ENCODE measurements at places on chromosomes 4 and X.

DNA sequence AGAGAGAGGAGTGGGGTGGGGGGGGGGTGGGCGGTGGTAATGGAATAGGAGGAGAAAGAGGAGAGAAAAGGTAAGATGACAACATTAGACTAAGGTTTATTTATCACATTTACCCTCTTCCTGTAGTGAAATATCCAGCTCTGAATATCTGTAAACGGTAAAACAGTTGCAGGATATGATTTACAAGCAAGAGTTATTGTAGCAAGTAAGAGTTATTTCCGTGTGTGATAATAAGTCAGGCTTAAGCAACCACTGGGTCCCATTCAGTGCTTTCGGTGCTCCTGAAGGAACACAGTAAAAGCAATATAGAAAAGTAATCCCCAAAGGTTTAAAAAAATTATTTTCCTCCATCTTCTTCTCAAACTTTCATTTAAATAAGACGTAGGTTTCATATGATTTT, 103.6 kb downstream of the MANBA start:
- DNase-seq: no peak

DNA sequence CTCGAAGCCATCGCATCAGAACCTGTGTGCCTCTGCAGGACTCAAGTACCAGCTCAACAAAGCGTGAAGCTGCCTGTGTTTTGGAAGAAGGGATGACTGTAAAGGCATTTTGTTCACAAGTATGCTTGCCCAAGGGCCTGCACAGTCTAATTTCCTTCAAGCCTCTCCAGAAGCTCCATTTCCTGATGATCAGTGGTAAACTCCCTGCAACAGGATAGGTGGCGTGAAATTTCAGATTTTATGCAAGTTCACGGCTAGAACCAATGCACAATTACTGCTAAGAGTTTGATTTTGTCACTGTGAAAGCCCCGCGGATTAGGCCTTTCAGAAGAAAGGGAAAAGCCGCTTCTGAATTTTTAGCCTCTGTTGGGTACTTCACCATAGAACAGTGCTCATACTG, 89.2 kb upstream of the TAPT1 start:
- no peak for DNase-seq

GRCh38 chr4:183185559-183185958, 86.5 kb downstream of the WWC2 start:
- DNase-seq: no peak

DNA sequence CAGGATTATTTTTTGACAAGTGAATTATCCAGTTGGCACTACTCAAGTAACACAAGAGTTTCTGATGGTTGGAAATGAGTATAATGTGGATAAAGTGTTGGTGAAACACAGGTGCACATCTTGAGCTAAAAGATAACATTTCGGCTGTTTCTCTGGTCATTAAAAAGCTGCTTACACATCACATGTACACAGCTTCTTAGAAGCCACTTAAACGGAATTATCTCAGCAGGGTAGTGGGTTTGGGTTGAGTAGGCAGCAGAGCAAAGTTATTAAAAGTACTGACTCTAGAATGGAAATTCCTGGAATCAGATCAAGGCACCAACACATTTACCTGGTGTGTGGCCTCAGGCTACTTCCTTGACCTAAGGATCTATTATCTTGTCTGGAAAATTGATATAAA, 55.4 kb upstream of the RASSF6 start:
- no peak for DNase-seq

GRCh38 chrX:152428120-152428519, 23.0 kb downstream of the GABRA3 start:
- no peak for DNase-seq

GRCh38 chr4:187711586-187711985, 284.0 kb upstream of the ZFP42 start:
- no peak for DNase-seq

GRCh38 chr4:16472537-16472936, 246.3 kb upstream of the TAPT1 start:
- no peak for DNase-seq

- DNase-seq: no peak
Measured at GRCh38 chr4:108366716-108367115, 198.0 kb upstream of the LEF1 start.

GRCh38 chr4:85402371-85402770, 72.6 kb upstream of the ARHGAP24 start:
- no peak for DNase-seq

GRCh38 chrX:13646154-13646549, 6.8 kb upstream of the TCEANC start:
- DNase-seq: peak; percentile 38

DNA sequence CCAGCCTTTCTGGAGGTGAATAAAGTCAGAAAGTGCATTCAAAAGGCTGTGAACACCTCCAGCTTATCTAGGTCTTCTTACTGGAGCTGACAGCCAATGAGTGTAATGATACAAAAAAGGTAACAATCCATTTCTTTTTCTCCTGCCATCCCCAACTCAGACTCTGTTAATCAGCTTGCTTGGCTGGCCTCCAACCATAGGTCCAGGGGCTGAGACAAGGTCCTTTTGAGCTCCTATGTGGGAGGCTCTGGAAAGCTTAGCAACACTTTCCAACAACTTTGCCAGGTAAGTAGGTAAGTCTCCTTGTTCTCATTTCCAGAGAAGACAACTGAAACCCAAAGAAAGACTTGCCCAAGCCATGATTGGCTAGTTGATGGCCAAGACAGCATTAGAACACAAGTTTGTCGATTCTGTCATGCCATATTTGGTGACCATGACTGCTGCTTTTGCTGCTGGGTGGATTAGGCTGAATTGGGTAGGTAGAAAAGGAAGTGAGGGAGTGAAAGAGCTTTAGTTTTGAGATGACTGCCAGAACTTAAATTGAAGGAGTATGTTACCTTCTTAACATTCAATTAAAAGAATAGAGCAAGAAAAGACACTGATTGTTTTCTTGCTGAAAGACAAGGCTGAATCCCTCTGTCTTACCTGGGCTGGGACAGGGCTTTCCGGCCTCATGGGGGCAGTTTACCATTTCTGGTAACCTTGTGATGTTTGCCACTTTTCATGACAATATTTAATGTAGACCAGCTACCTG, 22.8 kb downstream of the VSIG4 start:
- no peak for DNase-seq

DNA sequence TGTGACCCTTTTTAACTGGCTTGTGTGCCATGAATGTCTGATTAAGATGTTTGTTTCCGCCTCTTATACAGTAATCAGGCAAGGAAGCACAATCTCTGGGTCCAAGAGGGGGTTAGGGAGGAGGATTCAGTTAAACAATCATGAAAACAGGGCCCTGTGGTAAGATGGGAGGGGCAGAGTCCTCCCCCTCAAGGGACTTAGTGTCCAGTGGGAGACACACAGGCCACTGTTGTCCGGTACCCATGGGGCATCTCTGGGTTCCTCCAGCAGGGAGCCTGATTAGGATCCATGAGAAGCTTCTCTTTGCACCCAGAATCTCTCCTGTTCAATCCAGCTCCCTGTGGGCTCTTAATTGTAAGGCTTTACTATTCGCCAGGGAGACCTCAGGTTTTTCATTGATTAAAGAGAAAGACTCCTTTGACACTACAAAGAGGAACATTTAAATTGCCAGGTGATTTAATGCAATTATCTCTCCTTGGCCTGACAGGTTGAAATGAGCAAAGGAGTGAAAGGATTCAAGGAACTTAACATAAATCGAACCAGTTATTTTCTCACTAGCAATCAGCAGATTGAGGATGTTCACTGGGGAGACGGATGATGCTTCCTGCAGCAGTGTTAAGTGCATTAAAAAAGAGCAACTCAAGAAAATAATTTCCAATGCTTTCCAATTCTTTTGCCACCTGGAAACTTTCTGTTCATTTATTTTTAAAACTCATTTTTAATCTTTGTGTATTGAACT, 225.4 kb downstream of the PTTG2 start:
- no peak for DNase-seq

DNA sequence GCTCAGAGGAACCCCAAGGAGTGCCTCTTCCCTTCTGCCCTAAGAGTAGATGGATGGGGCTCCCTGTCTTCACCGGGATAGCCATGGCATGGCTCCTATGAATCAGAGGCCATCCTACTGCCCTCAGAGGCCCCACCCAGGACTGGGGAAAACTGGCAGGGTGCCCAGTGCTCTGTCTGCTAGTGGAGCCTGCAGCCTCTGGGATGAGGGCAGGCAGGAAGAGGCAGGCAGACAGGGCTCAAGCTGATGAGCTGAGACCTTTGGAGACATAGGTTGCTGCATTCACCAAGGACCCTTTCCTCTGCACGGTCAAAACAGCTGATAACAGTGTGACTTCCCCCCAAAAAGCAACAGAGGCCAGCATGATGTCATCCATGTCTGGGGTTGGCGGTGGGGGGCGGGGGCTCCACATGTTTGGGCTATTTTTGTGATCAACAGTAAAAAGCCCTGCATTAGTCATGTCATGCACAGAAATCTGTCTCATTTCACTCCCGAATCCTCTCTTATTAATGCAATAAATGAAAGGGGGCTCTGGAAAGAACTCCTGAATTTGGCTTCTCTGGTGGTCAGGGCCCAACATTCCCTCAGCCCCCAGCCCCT, 207.6 kb upstream of the MAMLD1 start:
- DNase-seq: no peak

- DNase-seq: no peak
Measured at GRCh38 chrX:65502618-65503017, 32.0 kb downstream of the LAS1L start.

- no peak for DNase-seq
Measured at GRCh38 chrX:153351981-153352380, 18.0 kb downstream of the ZNF275 start.

DNA sequence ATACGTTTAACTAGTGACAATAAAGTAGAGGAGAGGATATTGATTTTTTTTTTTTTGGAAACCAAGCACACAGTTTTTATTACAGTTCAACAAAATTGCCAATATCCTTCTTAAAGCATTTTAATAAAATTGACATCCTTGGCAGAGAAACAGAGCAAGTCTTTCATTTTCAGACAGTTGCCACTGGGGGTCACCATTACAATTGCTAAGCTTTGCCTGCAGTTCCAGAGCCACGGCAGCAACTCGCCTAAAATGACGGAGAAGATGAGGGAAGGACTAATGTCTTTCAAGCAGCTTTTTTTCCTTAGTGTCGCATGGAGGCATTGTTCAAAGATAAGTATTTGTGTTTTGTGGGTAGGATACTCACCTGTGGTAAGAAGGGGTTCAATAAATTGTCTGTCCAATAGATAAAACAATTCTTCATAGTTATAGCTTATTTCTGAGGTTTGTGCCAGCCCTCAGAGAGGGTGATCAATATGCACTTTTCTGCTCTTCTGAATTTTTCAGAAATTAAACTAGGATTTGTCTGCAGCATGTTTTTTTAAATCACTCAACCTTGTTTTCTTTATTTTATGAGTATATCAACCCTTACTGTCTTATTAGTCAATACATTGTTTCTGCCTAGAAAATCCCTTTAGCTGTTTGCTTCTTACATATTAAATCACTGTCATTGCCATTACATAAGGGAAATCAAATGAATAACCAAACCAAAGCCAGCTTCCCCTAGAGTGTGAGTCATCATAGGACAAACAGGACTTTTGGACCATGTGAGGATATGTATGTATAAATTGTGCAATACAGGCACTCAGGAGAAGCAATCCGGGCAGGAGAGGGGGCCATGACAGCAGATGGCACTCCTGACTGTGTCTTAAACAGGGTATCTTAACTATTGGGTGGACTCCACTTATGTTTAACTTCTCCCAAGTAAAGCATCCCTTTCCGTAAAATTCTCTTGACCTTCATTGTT, 508.1 kb upstream of the ARX start:
- no peak for DNase-seq

DNA sequence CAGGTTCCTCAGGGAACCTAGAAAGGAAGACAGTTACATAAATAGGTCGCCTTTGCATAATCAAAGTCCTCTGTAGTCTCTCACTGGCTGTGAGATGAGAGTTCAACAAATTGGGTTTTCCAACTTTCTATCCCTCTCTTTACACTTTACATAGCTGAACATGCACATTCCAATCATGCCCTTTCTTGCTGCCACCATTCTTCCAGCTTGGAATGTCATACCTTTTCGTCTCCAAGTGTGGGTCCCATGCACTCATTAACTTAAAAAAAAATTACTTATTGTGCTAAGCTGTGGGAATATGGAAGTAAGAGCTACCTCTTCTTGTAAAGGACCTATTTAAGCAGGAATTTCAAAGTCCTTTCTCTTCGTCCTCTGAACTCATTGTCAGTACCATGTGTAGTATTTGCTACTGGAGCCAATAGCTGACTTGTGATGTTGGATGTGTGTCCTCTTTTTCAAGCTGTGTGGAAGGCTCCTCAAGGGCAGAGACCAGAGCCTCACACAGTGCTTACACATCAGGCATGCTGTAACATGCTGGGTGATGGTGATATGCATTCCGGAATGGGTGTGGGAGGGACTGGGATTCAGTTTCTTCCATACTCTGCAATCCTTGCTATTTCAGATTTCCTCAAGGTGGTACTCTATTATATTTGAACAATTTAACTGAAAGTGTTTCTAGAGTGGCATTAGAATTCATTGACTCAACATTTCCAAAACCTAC, 7.1 kb downstream of the ENOPH1 start:
- DNase-seq: no peak

DNA sequence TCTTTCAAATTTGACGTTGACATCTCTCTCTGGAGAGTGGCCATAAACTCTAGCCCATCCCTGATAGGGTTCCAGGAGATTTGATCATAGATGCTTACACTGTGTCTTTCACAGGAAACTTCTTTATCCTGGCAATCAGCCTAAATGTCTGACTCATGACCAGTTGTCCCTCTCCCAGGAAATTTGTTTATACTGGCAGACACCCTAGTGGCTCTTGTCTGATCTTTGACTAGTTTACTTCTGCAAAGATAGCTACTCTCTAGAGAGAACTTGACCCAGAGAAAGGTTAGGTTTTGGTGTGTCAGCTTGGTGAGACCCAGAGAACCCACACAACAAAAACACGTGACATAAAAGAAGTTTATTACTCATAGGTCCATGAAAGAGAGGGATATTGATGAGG, 509.8 kb downstream of the CENPC start:
- no peak for DNase-seq

- peak; percentile 23 for DNase-seq
Measured at GRCh38 chrX:130994671-130995070, 63.5 kb upstream of the ARHGAP36 start.

- no peak for DNase-seq
Measured at GRCh38 chrX:72019487-72019886, 108.8 kb downstream of the NHSL2 start.

DNA sequence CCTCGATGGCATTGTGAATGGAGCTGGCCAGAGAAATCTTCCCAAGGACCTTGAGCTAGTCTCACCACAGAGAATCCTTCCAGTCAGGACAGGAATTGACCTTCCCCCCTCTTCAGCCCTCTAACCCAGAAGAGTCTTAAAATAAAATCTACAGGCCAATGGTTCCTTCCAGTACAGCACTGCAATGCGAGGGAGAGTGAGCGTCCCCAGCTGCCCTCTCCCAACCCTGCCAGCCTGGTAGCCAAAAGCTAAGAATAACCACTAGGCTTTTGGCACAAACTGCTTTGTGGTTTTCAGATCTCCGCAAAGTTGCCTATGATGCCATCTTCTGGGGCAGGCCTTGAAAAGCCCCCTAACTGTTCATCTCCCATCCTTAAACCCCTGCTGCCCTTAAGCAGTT, 175.1 kb downstream of the AR start:
- no peak for DNase-seq

DNA sequence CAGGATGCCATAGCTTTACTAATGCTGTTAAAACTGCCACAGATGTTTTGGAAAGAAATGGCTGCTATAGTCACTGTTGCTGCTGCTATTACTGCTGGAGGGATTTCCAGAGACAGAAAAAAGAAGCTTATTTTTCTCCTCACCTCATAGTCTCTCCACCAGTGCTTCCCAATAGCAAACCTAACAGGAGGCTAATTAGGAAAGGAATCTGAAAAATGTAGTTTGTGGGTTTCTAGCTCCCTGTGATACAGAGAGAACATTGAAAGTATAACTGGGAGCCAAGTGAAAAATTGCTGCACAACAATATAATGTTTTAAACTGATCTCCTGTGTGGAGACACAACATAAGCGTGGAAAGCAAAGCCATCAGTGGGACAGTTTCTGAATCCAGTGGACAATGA, 8.6 kb upstream of the TSPAN7 start:
- DNase-seq: no peak

Data from stimulated activated CD4-positive, alpha-beta T cell treated with anti-CD3 and anti-CD28 coated beads, Interleukin-2, amount 100 ng/mL, for 24 hours (primary cell).